ENCODE measurements at places on chromosomes 1 and 21.
A peak's percentile ranks its signal among the peaks of the same experiment; 100 is the strongest.

- no peak for DNase-seq
Observed at GRCh38 chr1:61343734-61344420, 261.5 kb downstream of the NFIA start.

- no peak for DNase-seq
Observed at GRCh38 chr21:43343992-43344886, 82.7 kb downstream of the SIK1 start.

DNA sequence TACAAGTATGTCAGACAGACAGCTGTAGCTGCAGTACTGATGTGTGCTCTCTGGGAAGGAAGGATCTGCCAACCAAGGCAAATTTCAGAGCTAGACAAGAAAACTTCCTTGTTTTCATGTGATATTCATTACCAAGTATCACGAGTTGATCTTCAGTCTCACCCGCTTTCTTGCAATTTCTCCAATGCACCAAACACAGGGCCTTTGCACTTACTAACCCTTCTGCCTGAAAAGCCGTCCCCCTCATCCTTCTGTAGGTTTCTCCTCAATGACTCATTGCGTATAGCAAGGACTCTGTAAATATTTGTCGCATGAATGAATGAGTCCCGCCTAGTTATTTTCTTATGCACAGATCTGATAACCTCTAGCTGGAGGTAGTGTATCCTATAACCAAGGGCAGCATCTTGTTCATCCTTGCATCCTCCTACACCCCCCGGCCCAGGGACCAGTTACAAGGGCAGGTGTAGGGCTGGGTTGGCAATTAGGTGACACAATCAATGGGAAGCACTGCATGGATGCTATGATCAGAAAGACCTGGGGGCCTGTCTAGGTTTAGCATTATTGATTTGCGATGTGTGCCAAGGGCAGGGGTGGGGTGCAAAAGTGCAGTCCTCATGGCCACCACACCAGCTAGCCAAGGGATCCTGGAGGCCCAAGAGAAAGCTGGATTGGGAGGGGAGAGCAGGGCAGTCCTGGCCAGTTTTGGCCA is 51.4 kb upstream of the GPR157 start:
- DNase-seq = no peak

DNA sequence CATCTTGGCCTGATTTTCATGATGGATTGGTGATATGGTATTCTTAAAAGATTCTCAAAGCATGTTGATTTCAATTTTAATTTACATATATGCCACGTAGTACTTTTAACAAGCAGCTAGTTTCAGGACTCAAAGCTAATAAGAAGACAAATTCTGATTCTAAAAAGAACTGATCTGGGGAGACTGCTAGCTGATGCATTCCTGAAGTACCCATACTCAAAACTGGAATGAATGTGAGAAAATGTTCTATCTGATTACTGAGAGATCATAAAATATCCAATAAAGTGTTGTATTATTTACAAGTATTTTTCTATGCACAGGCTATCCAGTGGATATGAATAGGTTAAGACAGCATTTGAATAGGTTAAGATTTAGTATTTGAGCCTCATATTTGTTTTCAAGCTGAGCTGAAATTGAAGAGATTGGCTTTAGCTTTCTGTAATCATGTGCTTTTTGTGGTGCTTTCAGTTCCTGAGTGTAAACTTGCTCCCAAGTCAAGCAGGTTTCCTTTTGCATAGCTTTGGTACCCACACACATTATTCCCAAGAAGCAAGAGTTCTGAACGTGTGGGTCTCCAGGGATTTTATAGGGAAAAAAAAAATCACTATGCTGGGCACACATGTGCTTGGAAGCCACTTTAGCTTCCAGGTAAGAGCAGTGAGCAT is 114.1 kb downstream of the VPS13D start:
- DNase-seq = no peak

DNA sequence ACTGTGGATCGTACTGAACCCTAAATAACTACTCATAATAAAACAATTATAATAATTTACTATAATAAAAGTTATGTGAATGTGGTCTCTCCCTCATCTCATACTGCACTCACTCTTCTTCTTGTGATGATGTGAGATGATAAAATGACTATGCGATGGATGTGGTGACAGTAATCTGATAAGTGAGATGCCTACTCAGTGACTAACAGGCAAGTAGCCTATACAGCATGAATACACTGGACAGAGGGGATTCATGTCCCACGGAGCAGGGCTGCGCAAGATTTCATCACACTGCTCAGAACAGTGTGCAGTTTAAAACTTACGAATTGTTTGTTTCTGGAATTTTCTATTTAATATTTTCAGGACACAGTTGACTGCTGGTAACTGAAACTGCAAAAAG is 304.0 kb downstream of the DUSP10 start:
- DNase-seq = no peak

DNA sequence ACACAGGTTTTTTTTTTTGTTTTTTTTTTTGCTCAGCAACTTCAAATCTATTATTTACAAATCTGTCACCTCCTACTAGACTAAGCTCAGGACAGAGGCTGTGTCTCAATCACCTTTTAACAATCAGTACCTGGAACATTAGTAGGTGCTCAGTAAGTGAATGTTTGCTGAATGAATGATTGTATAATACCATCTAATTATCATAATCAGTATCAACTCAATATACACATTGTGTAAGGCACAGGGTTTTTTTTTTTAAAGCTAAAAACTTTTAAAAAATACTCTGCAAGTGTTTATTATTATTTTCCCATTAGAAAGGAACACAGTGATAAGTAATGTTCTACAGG is 9.2 kb downstream of the ERRFI1 start:
- DNase-seq = no peak

DNA sequence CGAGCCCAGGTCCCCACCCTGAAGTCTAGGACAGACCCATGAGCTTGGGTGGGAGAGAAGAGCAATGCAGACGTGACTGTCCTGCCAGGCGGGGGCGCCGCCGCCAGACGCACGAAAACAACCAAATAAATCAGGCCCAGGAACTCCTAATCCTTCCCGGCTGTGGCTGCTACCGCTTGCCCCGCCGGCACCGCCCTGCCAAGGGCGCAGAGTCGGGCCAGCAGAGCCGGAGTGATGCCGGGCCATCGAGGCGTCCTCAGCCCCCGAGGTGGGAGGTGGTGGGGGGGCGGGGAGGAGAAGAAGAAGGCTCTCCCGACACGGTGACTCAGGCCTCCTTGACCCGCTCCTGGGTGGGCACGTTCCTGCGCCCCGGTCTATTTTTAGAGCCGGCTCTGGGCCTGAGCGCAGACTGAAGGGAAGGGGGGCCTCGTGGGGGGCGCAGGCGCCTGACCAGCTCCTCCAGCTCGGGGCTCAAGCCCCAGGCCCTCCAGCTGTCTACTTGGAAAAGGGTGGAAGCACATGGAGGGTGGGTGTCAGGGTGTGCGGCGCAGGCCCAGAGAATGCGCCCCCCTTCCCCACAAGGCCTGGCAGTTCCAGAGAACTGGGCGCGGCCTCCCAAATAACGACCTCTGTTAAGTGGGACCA is 10.7 kb upstream of the COL16A1 start:
- DNase-seq = peak; percentile 12
